ENCODE measurements at places on chromosomes 5 and 9. TPM values are rescaled to one million over a fixed set of nuclear protein-coding genes. Genes with fewer than 3 reads are reported as not detected.
A peak's percentile ranks its signal among the peaks of the same experiment; 100 is the strongest.

UHRF2 gene
- total RNA-seq, result 48.0 TPM

TSSK1B gene
- total RNA-seq, result not detected

DOCK2 gene
- total RNA-seq, result 8.5 TPM

C9orf153 gene
- total RNA-seq, result 0.65 TPM

ANXA2R gene
- 0.17 TPM for total RNA-seq

PCAT7 gene
- total RNA-seq, result 3.2 TPM

HMMR gene
- 70.6 TPM for total RNA-seq

FBN2 gene
- 15.9 TPM for total RNA-seq

FBXO10 gene
- total RNA-seq, result 15.4 TPM

GRCh38 chr5:147918899-147919298, 12.6 kb upstream of the C5orf46 start:
- H3K4me1 ChIP-seq, result no peaks in the 10 kb centered on the region
- no peak overlapping the region for H3K4me3 ChIP-seq
- H3K36me3 ChIP-seq, result no peaks in the 10 kb centered on the region

- H3K27ac ChIP-seq, result no peak overlapping the region
- no peak for DNase-seq
- H3K36me3 ChIP-seq, result no peaks in the 10 kb centered on the region
- H3K27me3 ChIP-seq, result no peaks in the 10 kb centered on the region
Measured at GRCh38 chr5:109062664-109063063, 315.0 kb downstream of the FER start.

GRCh38 chr9:99819856-99820684, 1.6 kb upstream of the NR4A3 start:
- H3K27me3 ChIP-seq, result peaks cover 21% of the 10 kb centered on the region
- H3K4me3 ChIP-seq, result peak overlapping the region; percentile 82
- no peaks in the 10 kb centered on the region for H3K36me3 ChIP-seq
- H3K27ac ChIP-seq, result peak overlapping the region; percentile 88

- H3K27ac ChIP-seq, result no peak overlapping the region
- no peaks in the 10 kb centered on the region for H3K27me3 ChIP-seq
- H3K4me1 ChIP-seq, result no peaks in the 10 kb centered on the region
- DNase-seq, result no peak
- no peak overlapping the region for H3K4me3 ChIP-seq
- H3K36me3 ChIP-seq, result no peaks in the 10 kb centered on the region
Measured at GRCh38 chr5:362978-363765, 41.7 kb downstream of the AHRR start.

DNA sequence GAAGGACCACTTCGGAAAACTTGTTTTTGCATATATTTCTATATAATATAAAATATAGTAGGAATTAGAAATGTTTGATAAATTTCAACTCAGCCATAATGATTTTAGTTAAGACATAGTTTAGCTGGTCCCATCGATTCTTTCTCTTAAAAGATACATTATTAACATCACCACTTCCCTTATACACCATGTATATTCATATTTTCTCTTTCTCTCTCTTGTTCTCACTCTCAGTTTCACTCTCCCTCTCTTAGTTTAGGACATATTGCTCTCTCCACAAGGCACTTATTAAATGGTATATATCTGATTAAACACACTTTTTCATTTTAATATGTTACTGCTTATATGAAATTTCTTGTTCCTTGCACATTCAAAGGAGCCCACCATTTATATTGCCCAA, 90.1 kb upstream of the RASEF start:
- no peaks in the 10 kb centered on the region for H3K36me3 ChIP-seq
- H3K27me3 ChIP-seq, result no peaks in the 10 kb centered on the region
- H3K27ac ChIP-seq, result no peak overlapping the region
- no peak overlapping the region for H3K4me3 ChIP-seq
- H3K4me1 ChIP-seq, result no peaks in the 10 kb centered on the region
- DNase-seq, result no peak

DNA sequence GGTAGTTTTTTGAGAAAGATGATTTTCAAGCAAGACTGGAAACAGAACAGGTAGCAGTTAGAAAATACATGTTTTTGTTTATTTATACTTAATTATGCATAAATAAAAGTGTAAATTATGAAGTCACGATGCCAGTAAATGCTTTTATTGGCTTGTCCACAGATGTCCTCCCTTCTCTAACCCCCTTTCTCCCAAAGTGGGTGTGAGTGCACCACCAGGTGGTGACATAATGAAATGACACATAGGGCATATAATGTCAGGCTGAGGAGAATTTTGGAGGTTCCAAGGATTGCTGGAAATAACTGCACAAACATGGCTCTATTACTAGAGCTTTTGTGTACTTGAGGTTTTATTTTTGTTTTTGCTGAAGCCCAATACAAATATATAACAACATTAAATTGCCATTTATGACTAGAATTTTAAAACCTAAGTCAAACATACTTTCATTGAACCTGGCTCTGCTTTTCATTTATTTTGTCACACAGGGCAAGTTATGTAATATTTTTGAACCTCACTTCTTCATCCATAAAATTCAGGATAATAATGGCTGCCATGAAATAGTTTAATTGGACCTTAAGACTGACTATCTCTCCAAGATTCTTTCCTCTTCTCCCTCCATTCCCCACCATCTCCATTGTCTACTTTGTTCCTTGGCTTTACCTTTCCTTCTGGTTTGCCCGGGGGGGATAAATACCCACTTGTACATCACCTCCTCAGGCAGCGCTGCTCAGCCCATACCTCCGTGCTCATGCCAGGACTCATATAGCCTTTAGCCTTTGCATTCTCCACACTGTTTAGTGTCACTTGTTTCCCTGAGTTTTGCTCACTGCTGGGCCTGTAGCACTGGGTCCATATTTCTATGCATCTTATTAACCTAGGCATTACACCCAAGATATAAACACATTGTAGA, 168.8 kb downstream of the PDE4D start:
- peak; percentile 63 for DNase-seq
- H3K4me1 ChIP-seq, result no peaks in the 10 kb centered on the region
- no peaks in the 10 kb centered on the region for H3K27me3 ChIP-seq
- no peaks in the 10 kb centered on the region for H3K36me3 ChIP-seq
- no peak overlapping the region for H3K4me3 ChIP-seq

- no peak overlapping the region for H3K27ac ChIP-seq
- no peaks in the 10 kb centered on the region for H3K27me3 ChIP-seq
- no peaks in the 10 kb centered on the region for H3K36me3 ChIP-seq
- H3K4me3 ChIP-seq, result no peak overlapping the region
Measured at GRCh38 chr9:114008667-114009410, 69.3 kb downstream of the AMBP start.

GRCh38 chr5:171496456-171496855, 77.0 kb downstream of the FGF18 start:
- no peak overlapping the region for H3K27ac ChIP-seq
- H3K36me3 ChIP-seq, result no peaks in the 10 kb centered on the region
- DNase-seq, result no peak
- H3K27me3 ChIP-seq, result no peaks in the 10 kb centered on the region

DNA sequence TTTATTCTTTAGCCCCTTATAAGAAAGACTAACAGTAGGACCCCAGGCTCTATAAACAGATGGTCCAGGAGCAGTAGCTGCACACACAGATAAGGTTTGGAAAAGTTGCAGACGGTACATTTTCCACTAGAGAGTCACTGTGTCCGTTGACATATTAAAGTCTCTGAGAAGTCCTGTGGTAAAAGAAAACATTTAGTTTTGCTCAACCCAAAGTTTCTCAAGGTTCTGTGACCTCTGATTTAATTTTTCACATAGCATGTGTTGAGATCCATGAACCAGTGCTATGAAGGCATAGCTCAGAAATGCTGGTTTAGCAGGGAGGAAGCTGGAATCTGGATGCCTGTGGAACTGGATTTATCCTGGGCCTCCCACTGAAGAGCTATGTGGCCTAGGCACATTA, 62.7 kb upstream of the RASEF start:
- H3K27me3 ChIP-seq, result no peaks in the 10 kb centered on the region
- no peak for DNase-seq
- H3K4me3 ChIP-seq, result no peak overlapping the region
- H3K4me1 ChIP-seq, result no peaks in the 10 kb centered on the region
- no peak overlapping the region for H3K27ac ChIP-seq

DNA sequence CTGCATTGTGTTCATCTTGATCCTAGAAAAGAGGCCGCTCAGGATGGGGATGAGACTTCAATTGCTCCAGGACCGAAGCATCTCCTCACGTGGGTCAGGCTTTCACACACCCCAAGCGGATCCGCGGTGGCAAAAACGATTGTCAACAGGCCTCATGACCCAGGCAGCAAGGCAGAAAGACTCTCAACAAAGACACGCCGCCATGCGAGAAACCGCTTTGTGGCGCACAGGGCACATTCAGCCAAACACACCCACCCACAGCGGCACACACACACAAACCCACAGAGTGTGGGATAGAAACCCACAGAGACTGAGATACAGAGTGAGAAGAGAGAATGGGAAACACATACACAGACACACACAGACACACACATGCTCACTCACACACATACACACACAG, 483.4 kb downstream of the SPATA31A7 start:
- no peak overlapping the region for H3K4me3 ChIP-seq
- H3K27ac ChIP-seq, result no peak overlapping the region
- H3K36me3 ChIP-seq, result no peaks in the 10 kb centered on the region

GRCh38 chr5:138095100-138095907, 11.5 kb downstream of the WNT8A start:
- DNase-seq, result no peak
- no peaks in the 10 kb centered on the region for H3K36me3 ChIP-seq
- no peak overlapping the region for H3K27ac ChIP-seq
- H3K4me1 ChIP-seq, result peaks cover 13% of the 10 kb centered on the region
- peaks cover 74% of the 10 kb centered on the region for H3K27me3 ChIP-seq

- H3K27ac ChIP-seq, result no peak overlapping the region
- no peaks in the 10 kb centered on the region for H3K4me1 ChIP-seq
Measured at GRCh38 chr9:36151316-36152210, 15.0 kb downstream of the GLIPR2 start.

- no peaks in the 10 kb centered on the region for H3K27me3 ChIP-seq
- H3K36me3 ChIP-seq, result no peaks in the 10 kb centered on the region
- H3K27ac ChIP-seq, result no peak overlapping the region
Measured at GRCh38 chr5:35785601-35786085, 71.0 kb upstream of the IL7R start.

GRCh38 chr5:132491368-132492364, 1.1 kb upstream of the IRF1 start:
- H3K27me3 ChIP-seq, result no peaks in the 10 kb centered on the region
- DNase-seq, result no peak
- no peak overlapping the region for H3K27ac ChIP-seq

DNA sequence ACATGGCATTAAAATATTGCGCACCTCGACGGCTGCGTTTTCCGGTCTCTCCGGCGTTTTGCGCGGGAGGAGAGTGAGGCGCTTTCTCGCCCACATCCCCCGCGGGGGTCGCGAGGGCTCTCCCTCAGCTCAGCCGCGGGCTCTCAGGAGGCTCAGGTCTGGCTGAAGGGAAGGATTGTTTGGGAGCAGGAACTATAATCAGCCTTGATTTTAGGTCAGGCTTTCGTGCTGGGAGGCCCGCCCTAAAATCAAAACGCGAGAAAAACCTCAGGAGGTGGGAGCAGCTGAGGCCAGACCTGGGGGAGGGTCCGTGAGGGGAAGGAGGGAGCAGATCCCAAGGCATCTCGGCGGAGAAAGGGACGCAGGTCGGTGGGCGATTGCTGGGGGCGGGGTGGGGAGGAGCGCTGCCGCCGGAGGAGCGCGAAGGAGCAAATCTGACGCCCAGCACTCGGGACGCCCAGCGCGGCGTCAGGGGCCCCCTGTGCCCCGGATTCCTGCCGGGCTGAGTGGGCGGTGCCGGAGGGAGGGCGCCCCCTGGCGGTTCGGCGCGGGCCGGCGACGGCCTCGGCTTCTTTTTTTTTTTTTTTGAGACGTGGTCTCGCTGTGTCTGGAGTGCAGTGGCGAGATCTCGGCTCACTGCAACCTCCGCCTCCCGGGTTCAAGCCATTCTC, 18.7 kb upstream of the RNF130 start:
- H3K36me3 ChIP-seq, result no peaks in the 10 kb centered on the region
- H3K27ac ChIP-seq, result peak overlapping the region; percentile 84
- H3K4me3 ChIP-seq, result peak overlapping the region; percentile 13
- peaks cover 14% of the 10 kb centered on the region for H3K4me1 ChIP-seq

GRCh38 chr5:80318212-80318611, 1.6 kb upstream of the SPZ1 start:
- H3K36me3 ChIP-seq, result no peaks in the 10 kb centered on the region
- DNase-seq, result no peak
- H3K4me1 ChIP-seq, result no peaks in the 10 kb centered on the region
- no peaks in the 10 kb centered on the region for H3K27me3 ChIP-seq
- H3K4me3 ChIP-seq, result no peak overlapping the region

DNA sequence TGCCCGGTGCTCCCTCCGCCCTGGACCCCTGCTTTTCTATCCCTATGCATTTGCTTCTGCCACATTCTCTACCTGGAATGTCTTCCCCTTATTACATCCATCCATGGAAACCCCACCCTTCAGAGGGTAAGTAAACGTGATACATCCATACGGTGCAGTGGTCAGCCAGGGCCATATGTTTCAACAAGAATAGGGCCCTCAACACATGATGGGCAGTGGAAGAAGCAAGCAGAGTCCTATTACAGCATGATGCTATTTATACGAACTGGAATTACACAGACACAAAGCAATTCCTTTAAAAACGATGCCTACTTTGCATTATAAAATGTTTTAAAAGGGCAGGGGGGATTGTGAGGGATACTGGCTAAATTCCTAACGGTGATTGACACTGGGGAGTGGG, 38.2 kb upstream of the PTGS1 start:
- DNase-seq, result no peak
- H3K4me3 ChIP-seq, result no peak overlapping the region
- H3K27ac ChIP-seq, result no peak overlapping the region
- H3K27me3 ChIP-seq, result no peaks in the 10 kb centered on the region
- no peaks in the 10 kb centered on the region for H3K36me3 ChIP-seq

DNA sequence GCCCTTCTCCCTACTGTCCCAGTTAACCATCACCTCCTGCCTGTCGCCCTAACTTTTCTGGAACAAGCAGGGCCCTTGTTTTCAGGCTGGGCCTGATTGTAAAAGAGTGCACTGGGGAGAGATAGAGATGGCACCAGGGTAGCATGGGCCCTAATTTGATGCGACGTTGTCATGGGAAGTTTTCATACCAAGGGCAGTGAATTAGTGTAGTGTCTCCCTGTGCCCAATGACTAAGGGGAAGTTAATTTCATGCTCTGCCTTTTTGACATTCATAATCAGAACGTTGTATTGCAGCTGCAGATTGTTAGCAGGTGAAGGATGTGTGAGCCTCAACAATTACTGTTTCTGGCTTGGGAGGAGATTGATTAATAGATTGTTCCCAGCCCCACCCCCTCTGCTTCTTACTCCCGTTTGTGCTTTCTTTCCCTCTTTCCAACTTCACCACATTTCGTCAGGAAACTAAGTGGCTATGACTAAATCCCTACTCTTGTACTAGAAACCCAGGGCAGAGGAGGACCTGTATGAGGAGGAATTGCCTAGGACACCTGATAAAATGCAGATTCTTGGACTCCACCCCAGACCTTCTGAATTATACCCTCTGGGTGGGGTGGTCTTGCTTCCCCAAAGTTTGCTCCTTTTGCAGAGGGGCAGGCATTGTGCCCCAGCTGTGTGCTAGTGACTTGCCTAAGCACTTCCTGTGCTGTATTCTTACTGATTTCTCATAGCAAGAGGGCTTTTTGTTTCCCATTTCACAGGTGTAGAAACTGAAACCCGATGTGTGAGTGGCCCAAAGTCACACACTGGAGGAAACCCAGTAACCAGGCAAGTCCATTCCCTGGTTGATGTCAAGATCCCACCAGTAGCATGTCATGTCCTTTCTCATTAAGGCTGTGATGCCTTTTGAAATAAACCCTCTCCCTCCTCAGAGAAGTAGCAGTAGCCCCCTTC, 56.3 kb downstream of the DAB2IP start:
- DNase-seq, result no peak
- no peaks in the 10 kb centered on the region for H3K36me3 ChIP-seq
- H3K4me1 ChIP-seq, result peaks cover 21% of the 10 kb centered on the region
- no peak overlapping the region for H3K27ac ChIP-seq

Data from H1 (cell line).